Lung (tissue), 17 donors: ENCODE measurements at places on chromosomes 1 and 21. TPM values are rescaled to one million over a fixed set of nuclear protein-coding genes. Genes with fewer than 3 reads are reported as not detected.

GRCh38 chr1:112298558-112298957 lies 97.5 kb upstream of the CTTNBP2NL start:
- peak; percentile 58 for DNase-seq
- peaks cover 2% of the 10 kb centered on the region for H3K27me3 ChIP-seq
- no peaks in the 10 kb centered on the region for H3K36me3 ChIP-seq
- no peak overlapping the region for H3K27ac ChIP-seq
- H3K4me1 ChIP-seq: no peaks in the 10 kb centered on the region
- no peak overlapping the region for H3K4me3 ChIP-seq

- no peak overlapping the region for H3K4me3 ChIP-seq
- H3K4me1 ChIP-seq: no peaks in the 10 kb centered on the region
- no peak for DNase-seq
- H3K27ac ChIP-seq: no peak overlapping the region
Measured at GRCh38 chr1:173392895-173393658, 84.1 kb upstream of the PRDX6 start.

The HMCN1 gene
- total RNA-seq: 149 TPM

The GPR153 gene
- total RNA-seq: 8.0 TPM
